ENCODE measurements at places on chromosomes 5 and 9.

DNA sequence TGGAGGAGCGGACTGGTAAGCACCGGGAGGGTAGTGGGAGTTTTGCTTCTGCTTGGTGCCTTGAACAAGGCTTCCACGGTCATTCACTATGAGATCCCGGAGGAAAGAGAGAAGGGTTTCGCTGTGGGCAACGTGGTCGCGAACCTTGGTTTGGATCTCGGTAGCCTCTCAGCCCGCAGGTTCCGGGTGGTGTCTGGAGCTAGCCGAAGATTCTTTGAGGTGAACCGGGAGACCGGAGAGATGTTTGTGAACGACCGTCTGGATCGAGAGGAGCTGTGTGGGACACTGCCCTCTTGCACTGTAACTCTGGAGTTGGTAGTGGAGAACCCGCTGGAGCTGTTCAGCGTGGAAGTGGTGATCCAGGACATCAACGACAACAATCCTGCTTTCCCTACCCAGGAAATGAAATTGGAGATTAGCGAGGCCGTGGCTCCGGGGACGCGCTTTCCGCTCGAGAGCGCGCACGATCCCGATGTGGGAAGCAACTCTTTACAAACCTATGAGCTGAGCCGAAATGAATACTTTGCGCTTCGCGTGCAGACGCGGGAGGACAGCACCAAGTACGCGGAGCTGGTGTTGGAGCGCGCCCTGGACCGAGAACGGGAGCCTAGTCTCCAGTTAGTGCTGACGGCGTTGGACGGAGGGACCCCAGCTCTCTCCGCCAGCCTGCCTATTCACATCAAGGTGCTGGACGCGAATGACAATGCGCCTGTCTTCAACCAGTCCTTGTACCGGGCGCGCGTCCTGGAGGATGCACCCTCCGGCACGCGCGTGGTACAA is 556 bp downstream of the PCDHGC3 start:
- no peak for DNase-seq

GRCh38 chr9:91589101-91589553 is 165.5 kb upstream of the NFIL3 start:
- DNase-seq = no peak

DNA sequence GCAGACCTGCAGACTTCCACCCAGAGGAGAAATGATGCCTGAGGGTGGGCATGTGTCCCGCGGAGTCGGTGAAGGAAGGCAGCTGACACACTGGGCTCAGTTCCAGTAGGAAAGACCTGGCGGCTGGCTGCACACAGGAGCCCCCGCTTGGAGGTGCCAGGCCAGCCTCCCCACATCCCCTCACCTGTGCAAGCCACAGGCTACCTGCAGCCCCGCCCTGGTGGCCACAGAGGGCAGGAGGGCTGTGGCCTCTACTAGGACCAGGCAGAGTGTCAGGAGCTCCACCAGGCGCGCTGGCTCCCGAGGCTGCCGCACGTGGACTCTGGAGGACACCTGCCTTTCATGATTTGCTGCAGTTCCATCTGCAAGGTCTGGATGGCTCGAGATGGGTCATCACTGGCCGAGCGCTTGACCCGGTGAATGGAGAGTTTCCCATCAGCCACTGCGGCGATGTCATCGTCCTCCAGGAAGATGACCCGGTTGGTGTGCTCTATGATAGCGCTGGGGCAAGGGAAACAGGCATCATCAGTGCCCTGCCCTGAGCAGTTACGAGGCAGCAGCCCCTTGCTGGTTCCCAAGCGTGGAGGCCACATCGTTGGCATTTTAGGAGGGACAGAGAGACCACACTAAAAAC is 26.7 kb upstream of the MAPK9 start:
- no peak for DNase-seq

DNA sequence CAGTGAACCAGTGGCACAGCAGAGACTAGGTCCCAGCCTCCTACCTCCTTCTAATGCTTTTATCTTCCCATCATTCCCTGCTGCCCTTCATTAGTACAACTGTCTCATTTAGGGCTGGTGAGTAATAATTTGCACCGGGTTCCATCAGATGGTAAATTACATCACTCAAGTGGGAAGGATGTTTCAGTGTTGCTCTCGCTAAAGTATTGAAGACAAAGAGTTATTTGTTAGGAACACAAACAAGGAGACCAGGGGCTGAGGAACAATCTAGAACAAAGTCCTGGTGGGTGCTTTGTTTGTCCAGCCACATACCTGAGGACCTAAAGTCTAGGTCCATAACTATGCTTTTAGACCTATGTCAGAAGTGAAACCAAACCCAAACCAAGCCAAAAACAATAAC is 52.4 kb downstream of the SEC61B start:
- DNase-seq = no peak

- DNase-seq = no peak
These were observed 637 bp upstream of the SMC5 start for GRCh38 chr9:70257991-70258691.

DNA sequence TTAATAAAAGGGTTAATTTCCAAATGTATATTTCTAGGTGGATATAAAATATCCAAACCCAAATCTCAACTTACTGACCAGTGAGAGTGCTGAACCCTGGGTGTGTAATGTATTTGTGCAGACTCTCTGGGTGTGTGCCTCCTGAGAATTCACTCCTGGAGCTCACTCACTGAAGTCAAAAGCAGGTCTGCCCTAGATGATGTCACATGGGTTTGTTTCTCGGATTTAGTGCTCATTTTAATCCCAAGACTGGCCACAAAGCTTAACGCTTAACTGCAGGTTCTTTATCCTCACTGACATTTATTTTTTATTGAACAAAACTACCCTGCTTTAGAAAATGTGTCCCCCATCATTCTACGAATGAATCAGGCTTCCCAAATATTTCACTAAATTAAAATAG is 179.4 kb downstream of the PPP2R2B start:
- no peak for DNase-seq

DNA sequence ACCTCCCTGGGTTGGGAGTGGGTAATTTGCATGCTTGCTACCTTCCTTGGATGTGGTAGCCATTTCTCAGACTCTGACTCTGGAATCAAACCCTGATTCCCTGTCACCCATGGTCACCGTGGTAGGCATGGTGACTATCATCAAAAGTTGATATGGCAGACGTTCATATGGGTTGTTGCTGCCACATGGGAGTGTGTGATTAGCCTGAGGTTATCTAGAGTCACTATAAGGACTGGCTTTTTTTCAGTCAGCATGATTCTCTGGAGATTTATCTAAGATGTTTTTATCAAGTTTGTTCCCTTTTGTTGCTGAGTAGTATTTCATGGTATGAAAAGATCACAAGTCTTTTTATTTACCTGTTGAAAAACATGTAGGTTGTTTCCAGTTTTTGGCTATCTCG is 7.0 kb downstream of the RCL1 start:
- no peak for DNase-seq

DNA sequence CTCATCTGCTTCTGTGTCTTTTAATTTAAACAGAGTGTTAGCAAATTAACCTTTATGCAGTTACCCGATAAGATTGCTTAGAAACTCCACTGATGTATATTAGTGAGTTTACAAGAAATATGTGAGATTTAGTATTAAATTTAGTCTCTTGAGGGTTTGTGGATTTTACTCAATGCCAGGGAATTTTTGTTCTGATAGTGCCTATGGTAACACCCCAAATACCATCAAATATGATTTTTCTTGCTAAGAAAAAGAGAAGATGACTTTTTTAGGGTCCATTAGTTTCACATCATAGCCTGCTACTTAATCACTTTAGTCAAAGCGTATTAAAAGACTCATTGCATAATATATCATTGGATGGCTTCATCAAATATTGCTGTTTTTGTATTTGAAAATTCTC is 224.9 kb downstream of the PCSK5 start:
- DNase-seq = no peak

DNA sequence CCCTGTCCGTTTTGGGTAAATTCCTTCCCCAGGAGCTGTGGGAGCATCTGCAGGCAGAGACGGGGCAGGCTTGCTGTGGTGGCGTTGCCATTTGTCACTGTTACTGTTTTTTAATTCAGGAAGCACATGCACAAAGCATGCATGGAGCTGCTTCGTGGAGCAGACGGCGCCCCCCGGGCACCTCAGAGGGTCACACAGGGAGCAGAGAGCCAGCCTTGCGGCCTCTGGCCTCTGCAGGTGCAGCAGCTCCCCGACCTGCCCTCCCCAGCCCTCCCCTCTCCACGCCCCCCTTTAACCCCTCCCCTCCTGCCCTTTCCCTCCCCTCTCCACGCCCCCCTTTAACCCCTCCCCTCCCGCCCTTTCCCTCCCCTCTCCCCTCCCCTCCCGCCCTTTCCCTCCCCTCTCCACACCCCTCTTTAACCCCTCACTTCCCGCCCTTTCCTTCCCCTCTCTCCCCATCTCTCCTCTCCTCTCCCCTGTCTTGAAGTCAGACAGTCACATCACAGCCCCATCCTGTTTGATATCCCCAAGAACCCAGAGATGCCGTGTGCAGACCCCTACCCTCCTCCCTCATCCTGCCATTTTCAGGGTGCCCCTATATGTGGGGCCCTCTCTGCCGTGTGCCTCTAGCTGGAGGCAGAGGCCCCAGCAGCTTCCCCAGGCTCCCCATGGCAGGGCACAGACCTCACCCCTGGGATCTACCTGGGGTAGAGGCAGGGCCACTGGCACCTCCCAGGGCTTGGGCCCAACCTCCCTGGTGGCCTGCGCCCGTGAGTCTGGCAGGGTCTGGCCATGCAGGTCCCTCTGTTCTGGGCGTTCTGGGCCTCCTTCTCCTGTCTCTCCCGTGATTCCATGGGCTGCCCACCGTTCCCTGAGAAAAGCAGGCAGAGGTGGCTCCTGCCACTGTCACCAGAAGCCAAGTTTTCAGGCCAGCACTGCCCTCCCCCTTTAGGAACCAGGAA is 29.6 kb upstream of the UBAC1 start:
- peak; percentile 31 for DNase-seq

GRCh38 chr5:95718203-95718602 is 12.9 kb upstream of the RHOBTB3 start:
- no peak for DNase-seq

DNA sequence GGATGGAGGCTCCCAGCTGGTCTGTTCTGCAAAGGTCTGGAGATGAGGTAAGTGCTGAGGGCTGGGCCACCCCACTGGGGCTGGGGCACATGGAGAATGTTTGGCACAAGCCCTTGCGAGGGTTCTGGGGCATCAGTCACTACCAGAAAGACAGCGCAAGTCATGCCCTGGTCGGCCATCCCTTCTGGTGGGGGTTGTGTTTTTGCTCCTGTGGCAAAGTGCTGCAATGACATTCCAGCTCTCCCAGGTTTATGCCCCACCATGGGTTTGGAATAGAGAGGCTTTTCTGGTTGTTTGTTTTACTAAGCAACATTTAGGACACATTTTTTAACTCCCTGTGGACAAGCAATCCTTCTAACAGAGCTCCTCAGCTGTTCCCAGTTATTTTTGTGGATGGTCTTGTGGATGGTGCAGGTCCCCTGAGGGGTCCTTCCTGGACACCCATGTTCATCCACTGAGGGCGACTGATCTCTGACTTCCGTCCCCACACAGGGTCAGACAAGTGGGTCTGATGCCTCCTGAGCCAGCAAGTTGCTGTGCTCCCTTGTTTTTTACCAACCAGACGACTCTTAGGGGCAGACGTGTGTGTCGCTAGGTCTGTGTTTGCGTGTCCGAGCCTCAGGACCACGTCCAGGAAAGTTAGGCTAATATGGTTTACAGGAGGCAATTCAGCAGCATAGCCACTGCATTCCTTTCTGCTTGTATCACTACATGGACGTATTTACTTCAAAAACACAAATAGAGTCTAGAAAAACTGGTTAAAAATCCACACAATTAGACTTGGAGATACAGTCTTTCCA is 64.9 kb upstream of the ECM2 start:
- no peak for DNase-seq

- DNase-seq = no peak
These were observed 41.3 kb upstream of the OLFM1 start for GRCh38 chr9:135045928-135046738.

GRCh38 chr5:31855134-31856040 is 216.5 kb downstream of the PDZD2 start:
- DNase-seq = no peak

- no peak for DNase-seq
These were observed 1283.0 kb upstream of the NUDT12 start for GRCh38 chr5:104845541-104845940.

Data from CD4-positive, alpha-beta T cell treated with Interferon gamma for 1 hour (primary cell).